ENCODE measurements at places on chromosomes 13 and 19.

- no peak for DNase-seq
Measured at GRCh38 chr13:41019011-41019487, at the start of gene ELF1. Gene ELF1 (minus strand): TSS chr13:41019316. CDS start chr13:40982054, 37,262 bp downstream.

- no peak for DNase-seq
Measured at GRCh38 chr13:79429309-79429708, 23.3 kb upstream of the RBM26 start.

- DNase-seq: no peak
Measured at GRCh38 chr13:111492341-111492950, 172.0 kb downstream of the TEX29 start.

DNA sequence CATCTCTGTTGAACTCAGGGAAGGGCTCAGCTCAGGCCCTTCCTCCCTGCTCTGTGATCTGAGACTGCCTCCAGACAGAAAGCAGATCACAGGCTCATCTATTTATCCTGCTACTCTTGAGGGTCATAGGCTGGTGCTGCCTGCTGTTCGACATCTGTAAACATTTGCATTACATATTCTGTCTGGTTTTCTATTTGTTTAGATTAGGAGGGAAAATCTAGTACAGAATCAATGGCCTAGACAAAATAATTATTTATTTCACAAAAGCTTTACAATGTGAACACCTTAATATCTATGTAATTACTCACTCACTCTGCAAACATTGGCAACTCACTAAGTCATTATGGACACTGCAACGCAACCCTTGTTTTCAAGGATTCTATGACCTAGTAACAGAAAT, 43.0 kb downstream of the CEP89 start:
- DNase-seq: no peak

- no peak for DNase-seq
Measured at GRCh38 chr19:10929402-10929794, 787 bp downstream of the TIMM29 start.

DNA sequence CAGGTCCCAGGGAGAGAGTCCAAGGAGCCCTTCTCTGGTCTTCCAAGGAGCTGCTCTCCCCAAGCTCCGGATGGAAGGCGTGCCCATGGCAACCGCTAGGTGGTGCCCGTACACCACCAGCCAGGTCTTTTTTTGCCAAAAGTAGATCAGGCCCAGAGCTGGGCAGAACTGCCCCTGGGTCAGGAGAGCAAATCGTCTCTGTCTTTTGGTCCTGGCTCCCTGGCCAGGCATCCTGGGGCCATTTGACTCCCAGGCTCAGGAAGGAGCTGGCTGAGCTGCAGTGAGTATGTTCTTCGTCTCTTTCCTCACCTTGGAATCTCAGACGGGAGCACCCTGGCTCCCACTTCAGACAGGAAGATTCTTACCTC, 24.6 kb upstream of the BCL3 start:
- no peak for DNase-seq

DNA sequence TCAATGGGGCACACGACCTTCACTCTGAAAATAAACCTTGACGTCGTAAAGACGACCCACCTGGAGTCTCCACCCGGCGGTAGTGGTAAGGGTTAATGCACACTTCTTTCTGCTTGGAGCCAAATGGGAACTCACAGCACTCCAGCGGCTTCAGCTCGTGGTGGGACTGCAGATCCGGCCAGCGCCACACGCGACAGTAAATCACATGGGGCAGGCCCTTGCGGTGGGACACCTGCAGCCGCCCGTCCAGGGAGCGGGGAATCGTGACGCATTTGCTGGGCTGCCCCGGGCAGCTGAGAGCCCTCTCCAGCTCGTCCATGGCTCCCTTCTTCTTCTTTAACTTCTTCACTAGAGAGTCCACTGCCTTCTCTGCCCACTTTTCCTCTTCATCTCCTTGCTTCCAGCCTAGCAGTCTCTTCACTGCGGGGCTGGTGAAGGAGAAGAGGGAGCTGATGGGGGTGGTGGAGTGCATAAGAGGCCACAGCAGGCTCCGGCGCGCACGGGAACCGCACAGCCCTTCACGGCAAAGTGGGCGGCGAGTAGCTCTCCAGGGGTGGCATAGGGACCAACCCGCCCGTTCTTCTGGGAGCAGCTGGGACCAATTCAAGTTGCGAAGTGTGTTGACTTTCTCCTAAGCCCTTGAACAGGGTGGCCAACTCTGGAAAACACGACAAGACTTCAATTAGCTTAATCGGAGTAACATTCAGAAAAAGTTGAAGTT, 40.7 kb downstream of the SMAD9 start:
- DNase-seq: no peak

GRCh38 chr13:48790966-48791365, 137.2 kb downstream of the CYSLTR2 start:
- DNase-seq: no peak

GRCh38 chr19:738509-739128, 12.3 kb upstream of the MISP start:
- DNase-seq: no peak

GRCh38 chr19:54448040-54448773, 792 bp upstream of the LENG8 start:
- DNase-seq: no peak

- DNase-seq: no peak
Measured at GRCh38 chr13:93398167-93399035, 171.8 kb downstream of the GPC6 start.

DNA sequence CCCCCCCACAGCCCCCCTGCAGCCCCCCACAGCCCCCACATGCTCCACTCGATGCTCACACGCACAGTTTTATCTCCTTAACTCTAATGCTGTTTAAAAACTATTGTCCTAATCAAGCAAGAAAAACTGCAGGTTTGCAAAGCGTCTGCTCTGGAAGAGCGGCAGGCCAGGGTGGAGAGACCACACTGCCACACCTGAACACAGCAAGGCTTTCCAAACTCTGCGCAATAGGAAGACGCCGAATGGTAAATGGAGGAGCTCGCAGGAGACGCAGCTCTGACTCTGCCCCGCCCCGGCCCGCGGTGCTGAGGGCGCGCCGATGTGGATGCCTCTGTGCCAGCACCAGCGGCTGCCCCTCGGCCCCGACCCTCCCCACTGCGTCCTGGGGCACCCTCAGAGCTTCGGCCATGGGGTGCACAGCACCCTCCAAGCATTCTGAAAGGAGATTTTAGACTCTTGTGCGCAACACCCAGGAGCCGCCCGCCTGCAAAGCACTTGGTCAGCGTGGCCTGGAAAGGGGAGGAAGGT, 32.4 kb downstream of the RASA3 start:
- no peak for DNase-seq

GRCh38 chr13:30333616-30334015, 26.3 kb upstream of the KATNAL1 start:
- DNase-seq: no peak

- no peak for DNase-seq
Measured at GRCh38 chr13:108807841-108808240, 178.4 kb downstream of the MYO16 start.

GRCh38 chr19:42452590-42452989, 9.8 kb upstream of the CXCL17 start:
- no peak for DNase-seq

DNA sequence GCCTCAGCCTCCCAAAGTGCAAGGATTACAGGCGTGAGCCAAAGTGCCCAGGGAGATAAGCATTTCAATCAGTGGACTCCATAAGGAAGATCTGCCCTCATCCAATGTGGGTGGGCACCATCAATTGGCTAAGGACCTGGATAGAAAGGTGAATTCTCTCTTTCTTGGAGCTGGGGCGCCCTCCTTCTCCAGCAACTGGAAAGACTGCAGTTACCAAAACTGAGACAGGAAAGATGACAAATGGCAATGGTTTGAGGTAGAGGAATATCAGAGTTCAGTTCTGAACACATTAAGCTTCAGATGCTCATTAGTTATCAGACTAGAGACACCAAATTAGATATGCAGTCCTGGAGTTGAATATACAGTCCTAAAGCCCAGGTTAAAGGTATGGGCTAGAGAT, 10.5 kb upstream of the ELF1 start:
- DNase-seq: no peak

DNA sequence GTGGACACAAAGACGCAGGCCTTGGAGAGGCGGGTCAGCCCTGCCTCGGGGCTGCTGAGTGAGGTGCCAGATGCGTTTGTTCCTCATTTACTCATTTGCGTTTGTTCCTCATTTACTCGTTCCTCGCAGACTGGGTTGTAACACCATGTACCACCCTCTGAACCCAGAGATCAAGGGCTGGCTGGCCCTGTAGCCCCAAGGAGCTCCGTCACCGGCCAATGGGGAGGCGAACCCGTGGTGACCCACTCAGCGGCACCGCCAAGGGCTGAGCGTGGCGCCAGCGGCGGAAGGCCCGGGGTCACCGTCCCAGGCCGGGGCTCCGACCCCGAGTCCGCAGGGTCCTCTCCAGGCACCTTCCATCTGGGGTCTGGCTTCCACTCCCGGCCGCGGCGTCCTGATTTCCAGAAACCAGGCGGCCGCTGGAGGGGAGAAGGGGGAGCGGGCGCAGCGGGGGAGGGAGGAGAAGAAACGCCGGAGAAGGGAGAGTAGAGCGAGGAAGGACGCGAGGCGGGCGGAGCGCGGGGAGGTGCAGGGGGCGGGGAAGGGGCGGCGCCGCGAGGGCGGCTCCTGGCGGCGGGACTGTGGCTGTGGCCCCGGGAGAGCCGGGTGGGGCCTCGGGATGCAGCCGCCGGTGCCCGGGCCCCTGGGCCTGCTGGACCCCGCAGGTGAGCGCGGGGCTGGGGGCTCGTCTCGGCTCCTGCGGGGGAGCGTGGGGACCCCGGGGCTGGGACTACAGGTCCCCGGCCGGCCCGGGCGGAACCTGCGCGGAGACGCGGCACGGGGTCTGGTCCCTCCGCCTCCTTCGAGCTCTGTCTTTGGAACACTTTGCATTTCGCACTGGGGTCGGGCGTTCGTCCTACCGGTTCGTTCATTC, at the start of gene TMEM255B:
TMEM255B (plus strand) TSS at position 576 of the 874 bp plus-strand sequence; CDS start at position 620, 44 bp downstream.
- no peak for DNase-seq

GRCh38 chr13:66071608-66072007, 1158.5 kb downstream of the PCDH9 start:
- no peak for DNase-seq

DNA sequence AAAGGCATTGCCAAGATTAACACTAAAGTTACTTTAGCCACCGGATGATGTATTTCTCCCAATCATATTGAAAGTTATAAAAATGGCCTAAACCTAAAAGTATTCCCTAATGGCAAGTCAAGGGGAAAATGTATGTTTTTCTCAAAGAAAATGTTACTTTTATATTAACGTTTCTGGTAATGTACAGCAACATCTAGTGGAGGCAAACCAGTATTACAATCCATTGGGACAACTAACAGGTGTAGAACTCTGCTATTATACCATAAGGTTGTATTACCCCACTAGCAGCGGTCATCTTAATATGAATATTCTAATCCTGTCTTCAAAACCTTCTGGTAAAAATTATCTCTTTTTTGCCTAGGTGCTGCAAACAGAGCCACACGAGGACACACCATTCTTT, 69.2 kb downstream of the ZNF100 start:
- DNase-seq: no peak

DNA sequence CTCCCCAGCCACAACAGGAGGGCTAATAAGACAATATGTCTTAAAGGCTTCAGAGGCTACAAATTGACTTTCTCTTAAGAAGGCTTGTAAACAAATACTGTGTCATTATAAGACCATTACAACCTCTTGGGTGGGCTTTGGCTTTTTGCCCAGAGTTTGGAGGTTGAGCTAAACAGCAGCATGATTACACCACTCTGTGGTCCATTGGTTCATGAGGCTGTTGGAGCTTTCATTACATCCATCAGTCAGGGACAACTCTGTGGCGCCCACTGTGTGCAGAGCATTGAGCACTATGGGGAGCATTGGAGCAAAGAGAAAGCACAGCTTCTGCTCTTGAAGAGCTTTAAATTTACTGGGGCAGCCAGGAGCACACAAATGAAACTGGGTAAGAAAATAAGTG, 75.9 kb downstream of the TNFSF11 start:
- DNase-seq: no peak

- no peak for DNase-seq
Measured at GRCh38 chr13:100751826-100752225, 77.2 kb upstream of the TMTC4 start.

- no peak for DNase-seq
Measured at GRCh38 chr19:57818378-57818777, 3.7 kb upstream of the ZNF552 start.

- DNase-seq: no peak
Measured at GRCh38 chr19:3793799-3794198, 7.6 kb upstream of the MATK start.

GRCh38 chr13:60494296-60494695, 97.3 kb downstream of the TDRD3 start:
- no peak for DNase-seq

Measured in iPS DF 19.7 (cell line).